Stomach (tissue), 19 donors: ENCODE measurements at places on chromosomes 11 and 22. TPM values are rescaled to one million over a fixed set of nuclear protein-coding genes. Genes with fewer than 3 reads are reported as not detected.

B3GAT1 gene
- total RNA-seq: 25.8 TPM

HPX gene
- total RNA-seq: 27.2 TPM

PTPN5 gene
- total RNA-seq: not detected

- no peak for DNase-seq
Observed at GRCh38 chr11:15640318-15640717, 525.6 kb downstream of the INSC start.

SCGB1A1 gene
- total RNA-seq: not detected

DNA sequence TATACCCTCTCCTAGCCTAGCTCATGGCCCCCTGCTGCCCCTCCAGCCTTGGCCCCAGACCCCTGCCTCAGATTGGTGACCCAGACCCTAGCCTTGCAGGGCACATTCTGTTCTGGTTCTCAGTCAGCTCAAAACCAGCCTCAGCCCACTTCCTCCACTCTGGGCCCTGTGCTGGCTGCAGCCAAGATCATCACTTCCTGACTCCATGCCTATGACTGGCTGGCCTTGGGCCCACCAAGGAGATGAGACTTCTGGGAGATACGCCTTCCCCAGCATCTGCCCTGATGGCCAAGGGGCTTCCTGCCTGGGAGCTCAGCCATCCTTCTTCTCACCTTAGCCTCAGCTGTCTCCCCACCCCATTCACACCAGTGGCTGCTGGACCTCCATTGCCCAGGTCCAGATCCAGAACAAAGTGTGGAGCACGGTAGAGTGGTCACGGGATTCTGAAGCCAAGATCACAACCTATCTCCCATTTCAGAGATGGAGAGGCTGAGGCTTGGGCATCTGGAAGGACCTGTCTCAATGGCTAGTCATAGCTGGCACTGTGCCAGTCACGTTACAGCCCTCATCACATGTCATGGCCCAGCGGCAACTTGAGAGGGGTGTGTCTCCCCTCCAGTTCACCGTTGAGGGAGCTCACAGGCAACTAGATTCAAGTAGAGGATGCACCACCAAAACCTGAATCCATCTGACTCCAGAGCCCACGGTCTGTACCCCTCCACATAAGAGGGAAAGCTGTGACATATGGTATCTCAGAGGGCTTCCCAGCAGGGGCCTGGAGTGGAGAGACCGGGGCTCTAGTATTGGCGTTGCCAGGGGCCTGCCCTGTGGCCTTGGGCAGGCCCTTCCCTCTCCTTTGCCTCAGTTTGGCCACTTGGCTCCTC, 43.0 kb upstream of the KLHL35 start:
- no peak for DNase-seq

CYP2D6 gene
- total RNA-seq: 0.72 TPM

SCGB1C1 gene
- total RNA-seq: not detected

SHISAL1 gene
- total RNA-seq: 5.8 TPM

- DNase-seq: no peak
Observed at GRCh38 chr11:69057801-69058200, 9.1 kb downstream of the TPCN2 start.

DNA sequence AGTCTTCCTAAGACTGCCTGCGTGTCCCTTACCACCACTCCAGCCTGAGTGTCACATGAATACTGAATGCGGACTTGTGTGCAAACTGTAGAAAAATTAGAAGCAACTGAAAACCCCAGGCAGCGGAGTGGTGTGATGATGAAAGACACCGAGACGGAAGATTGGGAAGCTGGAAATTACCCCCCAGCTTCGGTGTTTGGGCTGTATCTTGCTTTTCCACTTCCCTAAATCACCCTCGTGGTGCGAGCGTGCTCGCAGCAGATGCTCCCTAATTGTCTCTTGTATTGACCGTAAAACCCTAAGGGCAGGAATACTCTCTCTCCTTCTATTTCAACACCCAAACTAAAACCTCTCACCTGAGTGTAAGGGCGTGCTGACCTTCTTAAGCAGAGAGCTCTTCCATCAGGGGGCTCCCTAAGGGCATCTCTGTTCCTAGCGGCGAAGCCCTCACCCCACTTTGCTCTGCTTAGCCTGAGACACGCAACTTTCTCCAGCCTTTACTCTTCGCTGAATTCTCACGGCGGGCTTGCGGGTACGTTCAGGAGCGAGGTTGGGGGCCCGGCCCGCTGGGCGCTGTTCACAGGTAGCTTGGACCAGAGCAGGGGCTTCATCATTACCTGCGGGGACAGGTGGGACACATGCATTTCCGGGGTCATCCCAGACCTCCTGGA, 62.4 kb downstream of the CRYBB2 start:
- no peak for DNase-seq

- peak; percentile 8 for DNase-seq
Observed at GRCh38 chr22:49307481-49307830, 520.2 kb downstream of the BRD1 start.
